ENCODE measurements at places on chromosomes 2 and 18. TPM values are rescaled to one million over a fixed set of nuclear protein-coding genes. Genes with fewer than 3 reads are reported as not detected.

- H3K27me3 ChIP-seq: no peaks in the 10 kb centered on the region
- H3K27ac ChIP-seq: no peak overlapping the region
- H3K4me1 ChIP-seq: no peaks in the 10 kb centered on the region
- H3K36me3 ChIP-seq: no peaks in the 10 kb centered on the region
- H3K4me3 ChIP-seq: no peak overlapping the region
- DNase-seq: no peak
Observed at GRCh38 chr2:80670763-80671162, 366.2 kb upstream of the LRRTM1 start.

DNA sequence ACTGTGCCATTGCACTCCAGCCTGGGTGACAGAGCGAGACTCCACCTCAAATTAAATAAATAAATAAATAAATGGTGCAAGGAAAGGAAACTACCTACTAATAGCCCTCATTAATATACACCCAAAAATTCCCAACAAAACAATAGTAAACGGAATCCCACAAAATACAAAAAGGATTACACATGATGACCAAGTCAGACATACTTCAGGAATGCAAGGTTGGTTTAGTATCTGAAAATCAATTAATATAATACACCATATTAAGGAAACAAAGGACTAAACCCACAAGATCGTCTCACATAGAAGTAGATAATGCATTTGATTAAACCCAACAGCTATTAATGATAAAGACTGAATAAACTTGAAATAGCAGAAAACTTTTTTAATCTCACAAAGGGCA, 307.4 kb downstream of the TGIF1 start:
- no peaks in the 10 kb centered on the region for H3K27me3 ChIP-seq
- DNase-seq: no peak
- H3K4me1 ChIP-seq: peaks cover under 1% of the 10 kb centered on the region

GRCh38 chr2:228767196-228767595, 503.9 kb downstream of the PID1 start:
- DNase-seq: no peak
- no peak overlapping the region for H3K27ac ChIP-seq
- H3K4me3 ChIP-seq: no peak overlapping the region
- H3K27me3 ChIP-seq: peaks cover 91% of the 10 kb centered on the region
- H3K36me3 ChIP-seq: no peaks in the 10 kb centered on the region

DNA sequence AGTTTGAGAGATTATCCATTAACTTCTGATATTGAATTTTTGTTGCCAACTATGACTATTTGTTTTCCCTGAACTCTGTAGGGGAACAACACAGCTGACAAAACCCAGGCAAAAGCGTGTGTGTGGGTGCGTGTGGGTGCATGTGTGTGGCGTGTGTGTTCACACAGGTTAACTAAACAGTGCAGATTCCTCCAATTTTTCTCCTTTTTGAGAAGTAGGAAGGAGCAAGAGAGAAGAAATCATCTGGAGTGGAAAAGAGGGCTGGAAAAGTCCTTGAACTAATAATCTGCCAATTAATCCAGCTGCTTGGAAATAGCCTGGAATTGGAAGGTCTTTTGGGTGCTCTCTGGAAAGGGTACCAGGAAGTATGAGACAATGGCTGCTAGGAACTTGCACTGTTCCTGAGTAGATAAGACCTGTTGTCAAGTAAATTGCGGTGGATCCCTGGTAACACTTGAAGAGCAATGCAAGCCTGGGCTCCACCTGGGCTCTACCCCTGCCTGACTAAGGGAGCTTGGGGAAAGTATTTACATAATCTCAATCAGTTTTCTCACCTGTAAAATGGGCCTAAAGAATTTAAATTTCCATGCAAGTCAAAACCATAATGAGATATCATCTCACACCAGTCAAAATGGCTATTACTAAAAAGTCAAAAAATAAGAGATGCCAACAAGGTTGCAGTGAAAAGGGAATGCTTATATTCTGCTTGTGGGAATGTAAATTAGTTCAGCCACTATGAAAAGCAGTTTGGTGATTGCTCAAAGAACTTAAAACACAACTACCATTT, 40.5 kb upstream of the IL1R1 start:
- H3K36me3 ChIP-seq: no peaks in the 10 kb centered on the region
- no peak overlapping the region for H3K4me3 ChIP-seq
- H3K27ac ChIP-seq: no peak overlapping the region
- DNase-seq: no peak

- H3K4me1 ChIP-seq: no peaks in the 10 kb centered on the region
- H3K27me3 ChIP-seq: no peaks in the 10 kb centered on the region
- no peak overlapping the region for H3K4me3 ChIP-seq
- no peak overlapping the region for H3K27ac ChIP-seq
- DNase-seq: no peak
Observed at GRCh38 chr18:26255695-26256622, 29.7 kb downstream of the TAF4B start.

GRCh38 chr18:25261768-25262167, 90.2 kb downstream of the ZNF521 start:
- H3K4me1 ChIP-seq: peaks cover 31% of the 10 kb centered on the region
- H3K27ac ChIP-seq: no peak overlapping the region
- H3K36me3 ChIP-seq: peaks cover 13% of the 10 kb centered on the region
- peak; percentile 46 for DNase-seq

DNA sequence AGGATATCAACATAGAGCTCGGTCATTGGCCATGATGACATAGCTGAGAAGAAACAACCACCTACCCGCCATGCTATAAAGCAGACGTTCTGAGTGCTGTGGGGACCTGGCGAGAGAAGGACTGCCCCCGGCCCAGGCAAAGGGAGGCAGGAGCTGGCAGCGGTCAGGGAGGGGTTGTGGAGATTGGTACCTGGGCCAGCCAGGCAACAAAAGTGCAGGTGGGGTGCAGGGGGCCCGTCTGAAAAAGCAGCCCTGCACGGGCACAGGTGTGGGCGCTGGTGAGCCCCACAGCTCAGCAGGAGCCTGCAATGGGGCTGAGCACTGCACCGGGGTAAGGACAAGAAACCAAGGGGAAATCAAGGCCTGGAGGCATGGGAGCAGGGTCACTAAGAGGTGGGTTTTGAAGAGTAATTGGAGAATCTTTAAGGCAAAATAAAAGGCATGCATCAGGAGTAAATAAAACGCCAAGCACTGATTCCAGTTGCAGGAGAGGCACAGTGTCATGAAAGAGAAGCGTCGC, 464.0 kb downstream of the EIPR1 start:
- H3K4me3 ChIP-seq: no peak overlapping the region
- H3K36me3 ChIP-seq: no peaks in the 10 kb centered on the region
- no peak for DNase-seq
- no peak overlapping the region for H3K27ac ChIP-seq

DNA sequence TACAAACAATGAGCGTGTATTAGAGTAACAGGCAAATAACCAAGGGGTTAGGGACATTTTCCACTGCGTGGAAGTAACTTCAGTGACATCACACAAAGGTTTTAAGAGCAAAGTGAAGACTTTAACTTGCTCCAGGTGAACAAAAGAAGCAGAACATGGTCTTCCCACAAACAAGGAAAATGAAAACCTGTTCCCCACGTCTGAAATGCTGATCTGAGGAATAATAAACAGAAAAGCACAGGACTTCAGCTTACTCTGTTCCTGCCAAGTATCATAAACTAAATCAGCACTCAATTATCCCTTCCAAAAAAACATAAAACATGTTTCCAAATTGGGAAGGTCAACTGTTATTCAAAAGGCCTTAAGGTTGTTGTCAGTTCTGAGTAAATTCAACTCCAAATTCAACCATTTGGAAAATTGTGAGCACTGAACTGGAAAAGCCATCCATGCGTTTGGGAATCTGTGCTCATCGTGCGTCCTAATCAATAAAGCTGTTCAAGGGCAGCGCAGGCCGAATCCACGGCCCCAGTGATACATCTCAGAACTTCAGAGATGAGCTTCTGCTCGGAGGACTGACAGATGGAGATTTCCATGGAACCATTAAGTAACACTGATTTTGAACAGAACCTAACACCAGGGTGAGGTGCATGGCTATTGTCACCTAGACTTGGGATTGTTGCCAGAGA, 7.7 kb upstream of the SNTG2 start:
- peaks cover 4% of the 10 kb centered on the region for H3K27me3 ChIP-seq
- no peak overlapping the region for H3K4me3 ChIP-seq
- H3K4me1 ChIP-seq: no peaks in the 10 kb centered on the region

DNA sequence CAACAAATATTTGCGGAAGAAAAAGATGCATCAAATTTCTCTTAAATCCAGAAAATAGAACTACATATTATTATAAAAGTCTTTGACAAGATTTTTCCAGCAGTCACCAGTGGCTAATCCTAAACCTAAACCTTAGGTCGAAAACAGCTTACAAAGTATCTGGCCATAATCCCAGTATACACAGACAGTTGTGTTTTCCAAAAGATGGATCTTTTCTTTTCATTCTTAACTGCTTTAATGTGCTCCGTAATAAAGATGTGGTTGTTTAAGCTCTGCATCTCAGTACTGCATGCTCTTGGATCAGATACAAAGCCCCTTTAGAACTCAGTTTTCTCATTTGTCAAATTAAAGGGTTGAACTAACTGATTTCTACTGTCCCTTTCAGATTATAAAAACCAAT, 247.8 kb downstream of the TXNL1 start:
- no peaks in the 10 kb centered on the region for H3K36me3 ChIP-seq
- H3K4me1 ChIP-seq: no peaks in the 10 kb centered on the region
- H3K4me3 ChIP-seq: no peak overlapping the region
- H3K27me3 ChIP-seq: no peaks in the 10 kb centered on the region
- DNase-seq: no peak

DNA sequence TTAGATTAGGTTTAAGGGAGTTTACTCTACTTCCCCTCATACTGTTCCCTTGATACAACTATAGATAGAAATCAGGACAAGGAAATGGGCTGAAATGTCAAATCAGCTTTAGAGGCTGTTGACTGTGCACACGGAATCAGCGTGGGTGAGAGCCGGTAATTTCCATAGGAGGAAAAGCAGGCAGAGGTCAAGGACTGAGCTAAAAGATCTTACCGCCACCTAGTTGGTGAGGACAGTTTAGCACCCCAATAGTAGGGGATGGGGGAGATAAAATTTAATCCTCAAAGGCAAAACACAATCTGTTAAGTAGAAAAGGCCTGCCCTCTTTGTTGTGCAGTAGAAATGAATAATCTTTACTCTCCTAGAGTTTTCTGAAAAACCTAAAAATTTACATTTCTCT, 1154.5 kb upstream of the CHAC2 start:
- peak; percentile 45 for DNase-seq
- no peaks in the 10 kb centered on the region for H3K36me3 ChIP-seq
- no peak overlapping the region for H3K4me3 ChIP-seq
- no peak overlapping the region for H3K27ac ChIP-seq
- peaks cover 15% of the 10 kb centered on the region for H3K4me1 ChIP-seq

- H3K36me3 ChIP-seq: no peaks in the 10 kb centered on the region
- no peak overlapping the region for H3K4me3 ChIP-seq
- no peak overlapping the region for H3K27ac ChIP-seq
- no peaks in the 10 kb centered on the region for H3K27me3 ChIP-seq
- H3K4me1 ChIP-seq: peaks cover 10% of the 10 kb centered on the region
- DNase-seq: no peak
Observed at GRCh38 chr2:98482362-98482761, 37.7 kb downstream of the INPP4A start.

The ADRA2B gene
- total RNA-seq: 3.0 TPM

The C1GALT1C1L gene
- 0.12 TPM for total RNA-seq

The SNTG2 gene
- 5.5 TPM for total RNA-seq

The RBKS gene
- total RNA-seq: 8.5 TPM

The DES gene
- total RNA-seq: not detected

Data from neural progenitor cell (in vitro differentiated cells).